ENCODE measurements at places on chromosomes 3 and 15.

DNA sequence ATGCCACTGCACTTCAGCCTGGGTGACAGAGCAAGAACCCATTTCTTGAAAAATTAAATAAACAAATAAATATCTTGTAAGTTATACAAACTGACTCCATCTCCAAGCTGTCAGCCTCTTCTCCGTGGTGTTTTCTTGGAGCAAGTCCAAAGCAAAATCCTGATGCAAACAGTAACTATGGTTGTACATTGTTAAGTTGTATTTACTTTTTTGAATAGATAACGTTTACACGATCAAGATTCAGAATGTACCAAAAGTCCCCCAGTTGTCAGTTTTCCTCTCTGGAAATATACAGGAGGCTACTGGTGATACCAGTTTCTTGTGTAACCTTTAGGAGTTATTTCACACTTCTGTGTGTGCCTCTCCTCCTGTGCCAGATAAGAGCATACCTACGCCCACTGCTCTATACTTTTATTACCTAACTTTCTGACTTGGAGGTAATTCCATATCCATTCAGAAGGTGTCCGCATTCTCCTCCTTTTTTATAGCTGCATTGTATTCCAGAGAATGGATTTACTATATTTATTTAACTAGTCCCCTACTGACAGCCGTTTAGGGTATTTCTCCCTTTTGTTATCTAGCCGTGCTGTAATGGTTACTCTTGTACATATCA is 14.2 kb downstream of the CMTM7 start:
- DNase-seq: no peak

DNA sequence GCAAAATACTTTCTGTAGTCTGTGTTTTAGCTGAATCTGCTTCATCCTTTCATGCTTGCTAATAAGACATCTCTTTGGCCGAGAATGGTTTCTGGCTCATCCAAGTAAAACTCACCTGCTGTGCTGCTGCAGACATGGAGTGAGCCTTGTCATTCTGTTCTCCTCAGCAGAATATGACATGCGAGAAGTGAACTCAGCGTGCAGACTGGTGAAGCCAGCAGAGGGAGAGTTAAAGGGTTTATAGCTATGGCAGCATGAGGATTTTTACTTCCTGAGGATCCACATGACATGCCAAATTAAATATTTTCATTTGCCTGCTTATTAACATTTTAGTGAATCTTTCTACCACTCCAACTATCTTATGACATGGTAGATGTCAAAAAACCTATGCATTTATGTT is 658.4 kb upstream of the NECTIN3 start:
- no peak for DNase-seq

DNA sequence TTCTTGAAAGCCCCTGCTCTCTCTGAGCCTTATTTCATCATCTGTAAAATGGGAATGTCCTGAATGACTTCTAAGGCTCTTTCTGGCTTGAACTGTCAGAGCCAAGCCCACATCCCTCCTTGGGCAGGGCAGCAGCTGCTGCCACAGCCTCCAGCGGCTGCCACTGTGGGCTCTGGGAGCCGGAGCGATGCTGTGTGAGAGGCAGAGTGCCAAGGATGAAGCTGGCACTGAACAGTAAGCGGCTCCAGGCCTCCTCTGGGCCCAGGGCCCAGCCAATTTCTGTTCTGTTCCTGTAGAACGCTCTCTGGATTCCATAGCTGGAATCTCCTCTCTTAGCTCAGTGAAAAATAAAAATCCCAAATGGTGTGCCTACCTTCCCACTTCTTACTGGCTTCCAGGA is 4.4 kb downstream of the CPLX3 start:
- DNase-seq: no peak

- DNase-seq: no peak
Measured at GRCh38 chr15:31487811-31488436, 161.3 kb downstream of the KLF13 start.

GRCh38 chr15:70353606-70354345 is 256.1 kb upstream of the TLE3 start:
- DNase-seq: no peak

GRCh38 chr15:49876401-49877038 is 242.5 kb downstream of the ATP8B4 start:
- DNase-seq: no peak

DNA sequence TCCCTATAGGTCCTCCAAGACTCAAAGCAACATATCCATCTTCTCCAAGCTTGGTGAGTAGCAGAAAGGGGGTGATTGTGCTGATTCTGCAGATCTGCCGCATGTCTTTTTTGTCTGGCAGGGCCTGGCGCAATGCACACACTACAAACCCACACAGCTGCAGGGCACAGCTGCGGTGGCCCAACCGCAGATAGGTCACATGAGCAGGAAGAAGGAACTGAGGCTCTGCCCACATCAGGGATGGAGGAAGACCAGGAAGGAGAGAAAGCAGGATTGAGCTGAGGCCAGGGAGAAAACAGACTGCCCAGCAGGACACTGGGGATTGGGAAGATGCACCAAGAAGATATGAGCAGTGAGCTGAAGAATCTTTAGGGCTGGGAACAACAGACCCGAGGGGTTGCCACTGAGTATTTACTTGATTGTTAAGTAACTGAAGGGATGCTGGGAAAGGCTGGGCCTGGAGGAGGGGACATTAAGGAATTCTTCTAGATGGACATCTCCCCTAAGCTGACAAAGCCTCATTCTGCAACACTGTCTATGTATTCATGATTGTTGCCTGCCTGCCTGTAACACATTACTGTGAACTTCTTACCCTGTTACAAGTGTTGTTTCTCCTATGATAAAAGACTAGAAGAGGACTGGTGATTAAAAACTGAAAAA is 126.7 kb downstream of the MYLK start:
- DNase-seq: no peak
